Amygdala (tissue), 56 donors: ENCODE measurements at places on chromosomes 11 and 22.

DNA sequence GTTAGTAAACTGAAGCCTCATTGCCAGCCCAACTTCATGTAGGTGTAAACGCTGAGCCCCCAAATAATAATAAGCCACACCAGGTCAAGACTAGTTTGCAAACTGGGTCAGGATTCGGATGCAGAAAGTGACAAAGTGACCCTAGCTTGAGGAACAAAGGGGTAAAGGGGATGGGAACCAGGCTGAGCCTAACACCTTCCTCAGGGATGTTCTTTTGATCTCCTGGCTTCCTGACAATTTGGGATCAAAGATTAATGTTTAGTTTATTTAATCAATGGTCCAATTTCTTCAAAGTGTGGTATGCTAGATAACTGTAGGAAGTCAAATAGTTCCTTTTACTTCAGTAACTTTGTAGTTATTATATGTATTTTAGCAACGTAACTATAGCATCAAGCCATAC, 9.9 kb downstream of the GLYATL1 start:
- DNase-seq = no peak

- peak; percentile 56 for DNase-seq
These were observed 79.6 kb downstream of the ME3 start for GRCh38 chr11:86592659-86593451.

- DNase-seq = no peak
These were observed 89.8 kb downstream of the PDE2A start for GRCh38 chr11:72584293-72584938.

GRCh38 chr11:65780770-65781151, at the start of gene AP5B1:
AP5B1 (minus strand) TSS chr11:65780976; CDS start chr11:65780591, 385 bp downstream.
- DNase-seq = no peak

- no peak for DNase-seq
These were observed 19.3 kb upstream of the RASL10A start for GRCh38 chr22:29334696-29335344.

GRCh38 chr11:68196219-68196618, 16.9 kb downstream of the KMT5B start:
- no peak for DNase-seq

DNA sequence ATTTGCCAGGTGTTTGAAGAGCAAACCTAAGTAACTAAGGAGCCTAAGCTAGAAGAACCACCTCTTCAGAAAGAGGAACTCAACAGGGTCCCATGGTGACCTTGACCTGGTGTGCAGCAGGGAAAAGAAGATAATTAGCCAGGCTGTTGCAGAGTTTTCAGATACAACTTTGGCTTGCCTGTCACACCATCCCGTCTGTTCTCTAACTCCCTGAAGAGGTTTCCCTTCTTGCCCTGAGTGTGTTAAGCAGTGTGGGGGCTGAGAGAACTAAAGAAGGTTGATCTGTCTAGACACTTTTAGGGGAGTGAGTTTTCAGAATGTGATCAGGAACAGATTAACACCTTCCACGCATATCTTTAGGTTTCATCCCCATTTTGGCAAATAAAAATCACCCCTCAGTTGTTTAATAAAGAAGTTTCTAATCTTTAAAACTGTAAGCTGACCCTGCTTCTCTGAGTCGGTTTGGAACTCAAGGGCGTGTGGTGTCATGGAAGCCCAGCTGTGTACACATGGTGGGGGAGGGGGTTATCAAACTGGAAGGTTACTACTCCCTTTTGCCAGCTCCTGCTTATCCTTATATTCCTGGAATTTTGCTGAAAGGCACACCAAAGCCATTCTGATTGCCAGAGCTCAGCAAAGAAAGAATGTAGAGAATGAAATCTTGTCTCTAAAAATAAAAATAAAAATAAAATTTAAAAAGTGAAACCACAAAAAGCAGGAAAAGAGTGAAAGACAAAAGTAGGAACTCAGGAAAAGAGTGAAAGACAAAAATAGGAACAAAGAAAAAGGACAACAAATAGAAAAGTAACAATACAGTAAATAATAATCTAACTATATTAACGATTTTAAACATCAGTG, 70.2 kb downstream of the DBX1 start:
- DNase-seq = no peak

DNA sequence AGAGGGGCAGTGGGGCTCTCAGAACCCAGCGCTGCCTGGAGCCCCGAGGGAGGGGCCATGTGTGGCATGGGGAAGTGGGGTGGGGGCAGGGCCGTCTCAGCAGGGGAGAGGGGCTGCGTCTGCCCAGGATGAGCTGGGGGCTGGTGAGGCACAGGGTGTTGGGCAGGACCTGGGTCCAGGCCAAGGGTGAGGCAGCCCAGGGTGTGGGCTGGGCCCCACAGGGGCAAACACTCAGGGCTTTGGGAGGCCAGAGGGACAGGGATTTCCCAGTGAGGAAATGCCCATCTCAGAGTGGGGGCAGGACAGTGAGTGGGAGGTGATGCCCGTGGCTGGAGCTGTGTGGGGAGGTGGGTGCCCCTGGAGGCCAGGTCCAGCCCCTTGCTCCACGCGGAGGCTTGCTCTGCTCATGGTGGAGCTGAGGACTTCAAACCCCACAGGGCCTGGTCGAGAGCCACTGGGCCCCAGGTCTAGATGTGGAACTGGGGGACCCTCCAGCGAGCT, 5.4 kb downstream of the PLXNB2 start:
- DNase-seq = no peak

DNA sequence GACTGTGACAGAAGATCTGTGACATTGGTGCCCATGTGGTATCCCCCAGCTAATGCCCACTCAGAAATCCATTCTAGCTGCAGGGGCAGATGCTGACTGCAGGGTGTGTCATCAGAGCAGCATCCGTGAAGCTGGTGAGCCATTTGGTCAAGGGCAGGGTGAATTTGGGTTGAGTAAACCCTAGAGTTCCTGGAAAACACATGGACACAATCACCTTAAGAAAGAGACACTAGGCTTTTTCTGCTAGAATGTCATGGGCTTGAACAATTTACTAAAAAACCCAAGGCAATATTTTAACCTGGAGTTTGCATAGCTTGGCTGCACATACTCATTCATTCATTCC, 100.0 kb downstream of the ADAMTS15 start:
- DNase-seq = no peak

- no peak for DNase-seq
These were observed 38.4 kb upstream of the PHF21A start for GRCh38 chr11:46159680-46160079.

DNA sequence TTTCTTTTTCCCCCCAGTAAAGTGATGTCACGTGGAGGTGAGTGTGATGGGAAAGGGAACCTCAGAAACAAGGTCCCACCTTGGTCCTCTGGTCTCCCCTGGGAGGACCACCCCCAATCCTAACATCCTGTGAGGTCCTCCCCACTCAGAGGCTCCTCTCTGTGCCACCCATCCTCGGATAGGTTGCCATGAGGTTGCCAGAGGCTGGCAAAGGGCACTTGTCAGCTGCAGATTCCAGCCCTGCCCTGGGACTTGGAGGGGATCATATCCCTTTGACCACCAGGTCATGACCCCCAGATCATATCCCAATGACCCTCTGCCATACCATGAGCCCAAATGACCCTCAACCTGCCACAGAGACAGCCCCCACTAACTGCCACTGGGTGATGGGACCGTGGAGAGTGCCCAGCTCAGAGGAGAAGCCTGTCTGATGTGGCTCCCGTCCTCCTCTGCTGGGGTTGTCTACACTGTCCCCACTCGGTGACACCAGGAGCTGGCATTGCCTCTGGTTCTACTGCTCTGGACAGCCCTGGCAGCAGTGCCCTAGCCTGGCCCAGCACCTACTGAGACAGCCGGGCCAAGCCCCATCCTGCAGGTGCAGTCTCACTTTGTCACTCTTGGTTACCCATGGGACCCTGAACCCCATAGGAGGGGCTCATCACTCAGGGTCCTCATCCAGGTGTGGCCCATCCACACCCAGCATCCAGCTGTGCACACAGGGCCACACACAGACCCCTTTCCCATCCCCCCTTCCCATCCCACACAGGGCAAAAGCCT, 90.2 kb upstream of the KCNQ1OT1 start:
- DNase-seq = no peak

- DNase-seq = no peak
These were observed 33.4 kb downstream of the PLA2G6 start for GRCh38 chr22:38148245-38148644.

GRCh38 chr22:28542980-28543621, 136.5 kb downstream of the TTC28 start:
- no peak for DNase-seq

DNA sequence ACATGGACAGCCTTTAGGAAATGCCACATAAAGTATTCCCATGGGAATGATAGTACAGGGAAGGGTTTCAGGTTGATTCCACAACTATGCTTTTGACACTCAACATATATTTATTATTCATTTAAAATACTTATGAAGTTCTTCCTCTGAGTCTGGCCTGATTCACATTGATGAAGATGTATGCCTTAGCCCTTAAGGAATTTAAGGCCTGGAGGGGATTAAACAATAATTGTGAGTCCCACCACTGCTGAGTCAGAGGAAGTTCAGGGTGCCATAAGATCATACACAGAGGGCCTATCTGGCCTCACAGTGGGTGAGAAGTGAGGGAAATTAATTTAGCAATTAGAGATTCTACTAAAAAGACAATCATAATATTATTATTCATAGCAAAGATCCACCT, 161.1 kb upstream of the SNX19 start:
- no peak for DNase-seq

DNA sequence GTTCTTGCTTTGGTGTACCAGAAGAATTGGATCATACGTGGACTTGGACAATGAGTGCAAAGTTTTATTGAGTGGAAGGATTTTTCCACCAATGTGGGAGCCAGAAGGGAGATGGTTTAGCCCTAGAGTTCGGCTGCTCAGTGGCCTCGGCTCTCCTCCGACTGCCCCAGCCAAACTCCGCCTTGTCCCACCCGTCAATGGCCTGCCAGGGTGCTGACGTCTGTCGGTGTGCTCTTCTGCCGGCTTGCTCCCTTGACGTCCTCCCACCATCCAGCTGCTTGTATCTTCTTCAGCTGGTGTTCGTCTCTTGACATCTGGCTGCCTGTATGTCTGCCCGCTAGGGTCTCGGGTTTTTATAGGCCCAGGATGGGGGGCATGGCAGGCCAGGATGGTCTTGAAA, 154.8 kb downstream of the APOL5 start:
- DNase-seq = no peak

DNA sequence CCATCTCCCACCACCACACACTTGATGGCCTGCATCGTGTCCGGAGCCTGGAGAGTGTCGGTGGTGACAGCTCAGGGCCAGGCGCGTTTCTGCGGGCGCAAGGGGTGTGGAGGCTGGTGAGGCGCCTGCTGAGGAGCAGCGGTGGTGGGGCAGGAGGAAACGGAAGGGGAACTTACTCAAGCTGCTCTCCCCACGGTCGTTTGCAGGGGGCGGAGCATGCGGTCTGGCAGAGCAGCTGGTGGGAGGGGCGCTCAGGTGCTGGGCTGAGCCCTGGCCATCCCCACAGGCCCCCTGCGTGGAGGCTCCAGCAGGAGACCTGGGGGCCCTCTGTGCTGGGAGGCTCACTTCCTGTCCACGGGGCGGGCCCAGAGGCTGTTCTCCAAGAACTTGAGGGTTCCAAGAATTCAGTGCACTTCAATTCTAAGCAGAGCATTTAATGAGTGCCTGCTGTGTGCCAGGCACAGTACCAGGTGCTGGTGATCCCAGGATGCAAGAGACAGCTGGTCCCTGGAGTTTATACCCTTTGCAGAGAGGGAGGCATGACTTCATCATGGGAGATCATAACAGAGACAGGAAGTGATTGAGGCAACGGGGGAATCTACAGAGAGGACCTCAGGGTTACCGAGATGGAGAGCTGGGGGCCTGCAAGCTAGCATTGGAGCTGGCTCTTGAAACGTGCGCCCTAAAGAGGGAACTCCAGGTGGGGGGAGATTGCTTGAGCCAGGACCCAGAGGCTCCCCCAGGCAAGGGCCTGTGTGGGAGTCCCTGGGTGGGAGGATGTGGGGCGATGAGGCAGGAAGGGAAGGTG, at the start of gene RAC2:
Gene RAC2 (minus strand): TSS at position 156 of the 808 bp plus-strand sequence. CDS start 121 bp downstream, at position 35.
- no peak for DNase-seq

DNA sequence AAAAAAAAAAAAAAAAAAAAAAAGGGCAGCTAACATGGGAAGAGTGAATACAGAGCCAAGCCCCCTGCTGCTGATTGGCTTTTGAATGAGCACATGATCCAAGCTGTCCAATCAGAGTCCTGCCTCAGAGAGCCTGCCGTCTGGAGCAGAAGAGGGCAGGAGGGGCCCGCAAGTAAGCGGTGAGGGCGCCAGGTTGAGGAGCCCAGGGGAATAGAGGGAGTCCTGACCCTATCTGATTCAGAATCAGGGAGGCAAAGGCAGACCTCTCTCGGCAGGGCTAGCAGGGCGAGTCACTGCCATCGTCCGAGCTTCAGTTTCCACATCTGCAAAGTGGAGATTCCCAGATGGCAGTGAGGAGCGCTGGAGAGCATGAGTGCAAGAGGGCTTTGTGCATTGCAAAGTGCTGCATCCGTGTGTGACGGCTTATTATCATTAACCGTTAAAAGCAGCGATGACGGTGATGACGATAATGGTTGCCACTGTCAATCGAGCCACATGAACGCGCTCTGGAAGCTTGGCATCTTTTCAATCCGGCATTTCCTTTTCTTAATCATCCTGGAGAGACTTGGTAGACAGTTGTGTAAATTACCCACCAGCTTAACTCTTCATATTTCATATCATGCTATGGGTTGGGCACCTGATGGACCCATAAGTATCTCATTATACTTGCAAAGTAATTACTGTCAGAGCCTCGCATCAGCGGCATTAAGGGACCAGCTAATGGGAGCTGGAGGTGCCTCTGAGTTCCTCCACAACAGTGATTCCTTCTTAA, 68.6 kb upstream of the ATXN10 start:
- no peak for DNase-seq

DNA sequence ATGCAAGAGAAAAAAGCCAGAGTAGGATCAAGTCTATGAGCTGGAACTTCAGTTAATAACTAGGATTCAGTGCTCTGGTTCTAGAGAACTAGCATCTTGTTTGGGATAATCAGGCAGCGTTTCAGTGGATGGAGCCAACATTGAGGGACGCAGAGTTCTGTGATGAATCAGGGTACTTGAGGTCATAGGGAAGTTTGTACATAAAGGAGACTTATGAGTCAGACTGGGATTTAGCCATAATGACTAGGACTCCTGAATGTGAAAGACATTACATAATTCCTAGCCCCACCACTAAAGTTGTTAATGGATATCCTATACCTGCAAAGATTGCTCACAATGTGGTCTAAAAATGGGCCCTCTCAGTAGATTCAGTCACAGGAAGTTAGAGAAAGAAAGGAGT, 6.8 kb downstream of the SLN start:
- no peak for DNase-seq

DNA sequence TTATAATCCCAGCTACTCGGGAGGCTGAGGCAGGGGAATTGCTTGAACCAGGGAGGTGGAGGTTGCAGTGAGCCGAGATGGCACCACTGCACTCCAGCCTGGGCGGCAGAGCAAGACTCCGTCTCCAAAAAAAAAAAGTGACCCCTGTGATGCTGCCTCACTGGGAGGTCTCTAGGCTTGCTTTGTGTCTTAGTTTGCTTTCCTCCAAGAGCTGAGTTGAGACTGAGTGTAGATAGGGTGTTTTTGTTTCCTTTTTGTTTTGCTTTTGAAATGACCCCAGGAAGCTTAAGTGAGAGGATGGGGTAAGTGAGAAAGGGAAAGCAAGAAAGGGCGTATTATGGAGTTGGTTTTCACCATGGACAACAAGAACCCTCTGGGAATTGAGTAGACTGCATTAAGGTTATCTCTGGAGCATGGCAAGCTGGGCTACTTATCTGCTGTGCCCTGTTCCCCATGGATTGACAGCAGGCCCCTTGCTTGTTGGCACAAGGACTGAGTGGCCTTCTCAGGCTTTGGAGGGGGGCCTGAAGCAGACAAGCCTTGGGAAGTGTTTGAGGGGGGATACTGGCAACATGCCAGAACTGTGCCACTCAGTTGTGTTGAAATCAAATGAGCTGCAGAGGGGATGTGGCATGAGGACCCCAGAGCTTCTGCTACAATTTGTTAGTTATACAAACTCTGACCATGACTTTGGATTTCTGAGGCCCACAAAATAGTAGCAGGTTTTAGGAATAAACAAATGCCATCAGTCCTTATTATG, 300.6 kb upstream of the C11orf87 start:
- DNase-seq = no peak
